ENCODE measurements at places on chromosomes 12 and 14. TPM values are rescaled to one million over a fixed set of nuclear protein-coding genes. Genes with fewer than 3 reads are reported as not detected.

- DNase-seq: no peak
Measured at GRCh38 chr14:56633544-56633943, 53.9 kb downstream of the TMEM260 start.

- no peak for DNase-seq
Measured at GRCh38 chr14:105283028-105283427, 17.8 kb downstream of the BRF1 start.

DNA sequence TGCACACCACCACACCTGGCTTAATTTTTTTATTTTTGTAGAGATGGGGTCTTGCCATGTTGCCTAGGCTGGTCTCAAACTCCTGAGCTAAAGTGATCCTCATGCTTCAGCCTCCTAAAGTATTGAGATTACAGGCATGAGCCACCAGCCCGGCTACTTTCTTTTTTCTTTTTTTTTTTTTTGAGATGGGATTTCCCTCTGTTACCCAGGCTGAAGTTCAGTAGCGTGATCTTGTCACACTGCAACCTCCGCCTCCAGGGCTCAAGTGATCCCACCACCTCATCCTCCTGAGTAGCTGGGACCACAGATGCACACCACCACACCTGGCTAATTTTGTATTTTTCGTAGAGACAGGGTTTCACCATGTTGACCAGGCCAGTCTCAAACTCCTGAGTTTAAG is 51.1 kb downstream of the LIMA1 start:
- no peak for DNase-seq

HOXC12 gene
- total RNA-seq: not detected

KRT81 gene
- not detected for total RNA-seq

Data from naive thymus-derived CD4-positive, alpha-beta T cell (primary cell).